ENCODE measurements at places on chromosomes 4 and X. TPM values are rescaled to one million over a fixed set of nuclear protein-coding genes. Genes with fewer than 3 reads are reported as not detected.

GLUD2 gene
- 0.42 TPM for total RNA-seq

GRCh38 chrX:97628807-97629596 lies 745.3 kb downstream of the RPA4 start:
- H3K4me1 ChIP-seq, result peaks cover 7% of the 10 kb centered on the region
- no peaks in the 10 kb centered on the region for H3K36me3 ChIP-seq
- no peak for DNase-seq

CT45A1 gene
- total RNA-seq, result not detected

DNA sequence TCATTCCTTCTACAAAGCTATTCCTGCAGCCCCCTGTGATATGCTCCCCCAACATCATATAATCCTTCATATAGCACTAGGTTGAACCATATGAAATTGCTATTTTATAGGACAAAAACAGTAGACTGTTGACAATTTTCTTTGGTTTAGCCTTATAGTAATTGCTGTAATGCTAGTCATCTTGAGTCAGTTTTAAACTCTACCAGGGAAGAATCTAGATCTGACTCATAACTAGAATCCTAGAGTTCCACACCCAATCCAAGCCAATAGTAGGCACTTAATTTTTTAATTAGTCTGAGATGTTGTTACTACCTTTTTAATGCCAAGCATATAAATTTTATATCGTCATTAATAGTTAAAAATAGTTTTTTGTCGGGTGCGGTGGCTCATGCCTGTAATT lies 136.8 kb downstream of the CHRNA9 start:
- no peak for DNase-seq
- H3K27ac ChIP-seq, result no peak overlapping the region
- H3K27me3 ChIP-seq, result peaks cover 7% of the 10 kb centered on the region
- H3K4me1 ChIP-seq, result no peaks in the 10 kb centered on the region
- no peaks in the 10 kb centered on the region for H3K36me3 ChIP-seq
- no peak overlapping the region for H3K4me3 ChIP-seq

EGF gene
- 0.87 TPM for total RNA-seq

GRCh38 chr4:117293784-117294183 lies 208.4 kb upstream of the TRAM1L1 start:
- no peak overlapping the region for H3K4me3 ChIP-seq
- H3K27me3 ChIP-seq, result no peaks in the 10 kb centered on the region
- H3K27ac ChIP-seq, result no peak overlapping the region
- no peak for DNase-seq
- H3K4me1 ChIP-seq, result peaks cover 6% of the 10 kb centered on the region

DNA sequence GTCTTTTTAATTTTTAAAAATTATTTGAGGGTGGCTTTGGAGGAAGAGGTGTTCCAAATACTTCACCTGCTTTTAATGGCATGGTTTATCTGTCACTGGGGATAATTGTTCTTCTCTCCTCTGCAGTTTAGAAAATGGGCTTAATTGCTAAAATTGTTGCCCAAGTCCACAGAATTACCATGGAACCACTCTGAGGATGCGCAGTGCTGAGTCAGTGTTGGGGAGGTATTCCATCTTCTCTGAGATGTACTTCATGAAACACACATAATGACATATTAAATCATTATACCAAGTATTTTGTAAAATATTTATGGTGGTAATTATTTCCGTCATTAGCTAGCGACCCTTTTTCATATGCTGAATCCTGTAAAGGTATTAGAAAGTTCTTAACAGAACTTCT lies 8.0 kb downstream of the ASB5 start:
- H3K36me3 ChIP-seq, result peaks cover 2% of the 10 kb centered on the region
- DNase-seq, result no peak
- no peak overlapping the region for H3K4me3 ChIP-seq
- no peak overlapping the region for H3K27ac ChIP-seq
- H3K4me1 ChIP-seq, result peaks cover 46% of the 10 kb centered on the region
- no peaks in the 10 kb centered on the region for H3K27me3 ChIP-seq

GRCh38 chrX:11733614-11734013 lies 24.4 kb upstream of the MSL3 start:
- H3K4me1 ChIP-seq, result no peaks in the 10 kb centered on the region
- H3K36me3 ChIP-seq, result no peaks in the 10 kb centered on the region
- H3K27ac ChIP-seq, result no peak overlapping the region
- H3K4me3 ChIP-seq, result no peak overlapping the region

NLRP2B gene
- total RNA-seq, result not detected

DNA sequence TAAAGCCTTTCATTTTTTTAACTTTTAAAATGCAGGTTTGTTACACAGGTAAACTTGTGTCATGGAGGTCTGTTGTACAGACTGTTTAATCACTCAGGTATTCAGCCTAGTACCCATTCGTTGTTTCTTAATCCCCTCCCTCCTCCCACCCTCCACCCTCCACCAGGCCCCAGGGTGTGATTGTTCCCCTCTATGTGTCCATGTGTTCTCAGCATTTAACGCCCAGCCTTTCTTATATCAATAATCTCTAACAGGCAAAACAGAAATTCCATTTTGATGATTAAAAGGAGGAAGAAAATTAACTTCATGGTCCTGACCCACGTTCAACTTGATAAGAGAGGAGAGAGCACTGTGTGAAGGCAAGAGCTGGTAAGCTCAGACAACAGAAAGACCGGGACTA lies 75.1 kb downstream of the TSPAN5 start:
- peaks cover 47% of the 10 kb centered on the region for H3K4me1 ChIP-seq
- H3K27me3 ChIP-seq, result no peaks in the 10 kb centered on the region
- no peak for DNase-seq
- H3K36me3 ChIP-seq, result no peaks in the 10 kb centered on the region
- no peak overlapping the region for H3K4me3 ChIP-seq

MTMR8 gene
- total RNA-seq, result 1.5 TPM

DNA sequence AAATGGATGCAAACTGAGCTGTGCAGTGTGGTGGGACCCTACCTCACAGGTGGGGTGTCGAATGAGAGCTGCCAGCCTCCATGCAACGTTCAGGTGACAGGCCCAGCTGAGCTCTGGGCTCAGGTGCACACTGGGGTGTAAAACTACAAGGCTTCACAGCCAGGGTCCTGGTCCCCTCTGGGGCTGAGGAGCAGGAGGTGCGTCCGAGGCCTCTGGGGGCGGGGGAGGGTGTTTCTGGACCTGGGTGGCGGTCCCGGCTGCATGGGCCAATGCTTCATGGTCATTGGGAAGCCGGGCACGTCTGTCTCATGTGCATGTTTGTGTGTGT lies 26.5 kb upstream of the SORCS2 start:
- H3K4me1 ChIP-seq, result peaks cover 14% of the 10 kb centered on the region
- peak; percentile 73 for DNase-seq
- H3K27ac ChIP-seq, result no peak overlapping the region
- H3K27me3 ChIP-seq, result peaks cover 30% of the 10 kb centered on the region

DNA sequence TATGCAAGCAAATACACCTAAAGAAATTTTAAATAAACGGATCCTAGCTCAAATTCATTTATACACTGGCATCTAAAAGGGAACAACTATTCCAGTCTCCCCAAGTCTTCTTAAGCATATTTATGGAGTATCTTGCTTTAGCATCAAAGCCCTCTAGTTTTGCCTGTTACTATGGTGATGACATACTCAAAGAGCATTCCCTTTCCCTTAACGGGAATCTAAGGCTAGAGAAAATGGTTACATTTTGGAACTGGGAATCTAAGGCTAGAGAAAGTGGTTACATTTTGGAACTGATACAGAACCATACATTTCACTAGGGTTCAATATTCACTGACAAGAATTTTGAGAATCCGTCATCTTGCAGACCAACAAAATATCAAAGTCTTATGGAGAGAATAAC lies 271.2 kb downstream of the CHIC1 start:
- H3K4me1 ChIP-seq, result no peaks in the 10 kb centered on the region
- H3K36me3 ChIP-seq, result no peaks in the 10 kb centered on the region
- H3K4me3 ChIP-seq, result no peak overlapping the region
- no peak overlapping the region for H3K27ac ChIP-seq
- H3K27me3 ChIP-seq, result peaks cover 17% of the 10 kb centered on the region

- no peak overlapping the region for H3K4me3 ChIP-seq
- no peaks in the 10 kb centered on the region for H3K36me3 ChIP-seq
- H3K27ac ChIP-seq, result peak overlapping the region; percentile 6
- H3K4me1 ChIP-seq, result peaks cover 17% of the 10 kb centered on the region
- no peaks in the 10 kb centered on the region for H3K27me3 ChIP-seq
- no peak for DNase-seq
Observed at GRCh38 chr4:89129080-89129640, 17.8 kb downstream of the TIGD2 start.

Data from chondrocyte (in vitro differentiated cells).